Activated naive CD4-positive, alpha-beta T cell treated with anti-CD3 and anti-CD28 coated beads for 36 hours (primary cell): ENCODE measurements at places on chromosomes 6 and 20.

DNA sequence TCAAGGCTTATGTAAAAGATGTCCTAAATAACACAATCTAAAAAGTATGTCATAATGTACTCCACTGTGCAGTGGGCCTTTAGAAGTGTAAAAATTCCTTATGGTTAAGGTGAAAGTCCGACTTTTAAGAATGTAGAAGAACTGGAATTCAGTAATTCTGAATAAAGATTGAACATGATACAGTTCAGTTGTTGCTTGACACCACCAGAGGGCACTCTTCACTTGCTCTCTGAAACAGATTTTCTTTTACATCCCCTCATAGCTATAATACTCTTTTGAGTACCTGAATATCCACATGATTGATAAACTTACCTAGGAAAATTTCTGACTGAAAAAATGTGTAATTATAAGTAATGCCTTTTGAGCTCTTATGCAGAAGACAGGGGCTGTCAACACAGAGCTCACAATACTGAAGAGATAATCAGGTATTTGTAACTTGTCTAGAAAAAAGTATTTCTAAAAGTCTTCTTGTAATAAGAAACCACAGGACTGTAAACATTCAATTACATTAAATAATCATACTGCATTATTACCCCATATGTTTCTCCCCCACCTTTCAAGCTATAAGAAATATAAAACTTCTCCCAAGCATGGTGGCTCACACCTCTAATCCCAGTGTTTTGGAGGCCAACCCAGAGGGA lies 92.1 kb downstream of the POPDC3 start:
- DNase-seq: peak; percentile 53

- no peak for DNase-seq
Observed at GRCh38 chr6:136549300-136550044, 750 bp downstream of the MAP7 start.

- DNase-seq: no peak
Observed at GRCh38 chr20:57428324-57429158, 37.3 kb downstream of the RBM38 start.

GRCh38 chr6:56628105-56628504 lies 14.6 kb downstream of the DST start:
- no peak for DNase-seq

DNA sequence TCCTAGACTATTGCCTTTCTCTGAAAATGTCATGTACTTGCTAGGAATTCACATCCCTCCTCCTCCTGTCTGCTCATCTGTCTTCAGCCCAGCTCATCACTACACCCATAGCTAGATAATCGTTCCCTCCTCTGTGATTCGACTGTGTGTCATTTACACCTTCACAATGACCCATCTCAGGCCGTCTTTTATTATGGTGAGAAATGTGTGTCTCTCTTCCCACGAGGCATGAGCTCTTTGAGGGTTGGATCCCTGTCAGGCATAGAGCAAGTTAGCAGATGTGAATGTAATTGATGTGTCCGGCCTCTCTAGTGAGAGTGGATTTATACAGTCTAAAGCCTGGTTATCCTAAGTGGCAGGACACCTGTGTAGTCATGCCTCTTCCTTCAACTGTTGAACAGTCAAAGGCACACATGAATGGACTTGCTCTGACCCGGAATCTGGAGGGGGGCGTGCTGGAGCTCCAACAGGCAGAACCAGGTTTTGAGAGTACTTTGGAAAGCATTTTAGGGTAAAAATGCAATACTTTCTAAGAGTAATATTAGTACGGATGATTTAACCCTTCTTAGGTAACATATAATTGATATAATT lies 182.1 kb downstream of the UTRN start:
- DNase-seq: no peak

DNA sequence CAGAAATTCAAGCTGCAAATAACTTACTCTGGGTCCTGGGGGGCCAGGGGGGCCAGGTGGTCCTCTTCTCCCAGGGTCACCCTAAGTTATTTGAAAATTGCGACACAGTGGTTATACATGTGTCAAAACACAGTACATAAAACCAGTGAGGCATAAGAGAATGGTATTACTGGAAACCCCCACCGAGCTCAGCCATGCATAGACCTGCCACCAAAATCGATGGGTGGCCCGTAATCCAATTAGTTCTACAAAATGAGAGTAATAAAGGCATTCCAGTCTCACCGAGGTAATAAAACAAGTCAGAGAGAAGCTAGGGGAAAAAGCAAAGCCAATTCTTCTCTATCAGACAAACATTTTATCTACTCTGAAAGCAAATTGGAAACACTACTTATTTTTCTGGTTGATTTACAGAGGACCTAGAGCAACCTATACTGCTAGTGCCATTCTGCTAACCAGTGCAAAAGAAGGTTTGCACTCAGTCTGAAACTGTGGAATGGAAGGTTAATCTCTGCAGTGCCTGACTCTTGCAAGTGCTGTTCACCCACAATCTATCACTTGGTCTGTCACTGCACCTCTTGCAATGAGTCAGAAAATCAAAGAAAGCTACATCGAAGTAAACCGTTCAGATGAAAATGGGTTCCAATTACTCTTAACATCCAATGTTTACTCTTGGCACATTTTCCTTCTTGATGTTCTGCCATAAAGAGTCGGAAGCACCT lies 32.4 kb downstream of the COL9A1 start:
- DNase-seq: no peak

DNA sequence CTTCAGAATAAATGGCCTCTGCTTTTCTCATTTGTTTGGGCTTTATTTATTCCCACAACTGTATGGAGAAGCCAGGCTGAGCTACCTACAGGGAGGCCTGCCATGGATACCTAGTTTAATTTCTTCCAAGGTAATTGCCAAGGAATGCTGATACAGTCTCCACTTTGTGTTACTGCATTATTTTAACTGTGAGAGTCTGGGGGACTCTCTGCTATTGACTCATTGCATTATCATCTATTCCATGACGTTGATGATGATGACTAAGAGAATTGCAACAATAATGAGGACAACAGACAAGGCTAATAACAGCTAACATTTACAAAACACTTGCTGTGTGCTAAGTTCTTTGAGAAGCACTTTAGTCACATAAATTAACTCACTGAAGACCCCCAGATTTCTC lies 88.3 kb upstream of the COL21A1 start:
- DNase-seq: no peak

- no peak for DNase-seq
Observed at GRCh38 chr20:25361287-25361683, 29.4 kb downstream of the ABHD12 start.

DNA sequence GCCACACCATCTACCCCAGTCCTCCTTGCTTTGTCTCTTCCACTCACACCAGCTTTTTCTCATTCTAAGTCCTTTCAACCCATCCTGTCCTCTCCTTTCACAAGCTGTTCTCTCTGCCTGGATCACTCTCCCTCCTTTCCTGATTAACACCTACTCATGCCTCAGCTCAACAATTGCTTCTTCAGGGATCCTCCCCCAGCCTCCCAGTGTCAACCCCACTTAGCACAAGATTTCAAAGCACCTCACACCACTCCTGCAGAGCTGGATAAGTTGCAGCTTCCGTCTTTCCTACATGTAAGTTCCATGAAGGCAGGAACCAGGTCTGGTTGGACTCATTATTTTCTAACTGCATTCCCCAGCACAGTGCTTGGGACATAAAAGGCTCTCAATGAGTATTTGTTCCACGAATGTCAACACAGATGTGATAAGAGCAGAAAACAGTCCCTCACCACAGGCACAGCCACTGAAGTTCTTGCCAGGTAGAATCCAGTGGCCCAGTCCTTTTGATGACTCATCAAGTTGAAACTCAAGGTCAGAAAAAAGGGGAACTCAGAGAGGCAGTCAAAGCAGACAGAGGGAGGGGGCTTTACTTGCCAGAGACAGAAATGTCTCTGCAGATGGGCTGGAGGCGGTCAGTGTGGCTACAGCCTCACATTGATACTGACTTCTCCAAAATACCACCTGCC lies 193.4 kb upstream of the PRDM1 start:
- DNase-seq: peak; percentile 15

GRCh38 chr20:33119725-33120720 lies 40.6 kb downstream of the BPIFB4 start:
- DNase-seq: peak; percentile 9

DNA sequence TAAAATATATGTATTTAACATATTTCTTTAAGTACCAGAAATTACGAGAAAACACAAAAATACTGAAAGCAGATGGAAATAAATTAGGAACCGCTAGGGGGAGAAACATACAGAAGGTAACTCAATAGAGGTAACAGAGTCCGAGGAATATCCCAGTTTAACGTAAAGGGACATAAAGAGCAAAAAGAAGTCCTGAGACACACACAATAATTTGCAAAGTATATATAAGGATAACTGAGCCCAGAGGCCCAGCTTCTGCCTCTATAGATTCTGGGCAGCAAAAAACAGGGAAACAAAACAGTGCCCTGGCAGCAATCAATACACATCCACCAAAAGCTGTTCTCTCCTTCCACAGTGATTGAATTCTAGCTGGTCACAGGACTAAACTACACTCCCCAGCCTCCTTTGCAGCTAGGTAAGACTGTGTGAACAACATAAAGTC lies 15.1 kb downstream of the TBC1D32 start:
- DNase-seq: no peak

GRCh38 chr6:119495230-119495683 lies 145.7 kb upstream of the MAN1A1 start:
- no peak for DNase-seq

DNA sequence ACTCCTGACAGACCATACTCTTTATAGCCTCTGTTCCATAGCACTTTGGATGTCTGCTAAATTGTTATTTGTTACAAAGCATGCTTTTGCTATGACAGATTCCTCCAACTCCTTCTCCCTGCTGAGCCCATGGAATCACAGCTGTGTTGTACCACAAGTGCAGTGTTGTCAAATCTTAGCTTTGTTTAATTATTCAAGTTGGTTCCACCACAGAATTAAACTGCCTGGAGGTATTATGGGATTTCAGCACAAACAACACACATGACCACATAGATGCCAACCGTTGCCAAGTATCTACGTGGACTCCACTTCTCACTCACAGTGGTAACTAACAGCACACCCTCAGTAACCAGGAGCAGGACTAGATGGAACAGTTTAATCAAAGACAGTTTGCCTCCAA lies 32.7 kb upstream of the MARCKS start:
- no peak for DNase-seq

- no peak for DNase-seq
Observed at GRCh38 chr6:5754904-5755303, 251.8 kb downstream of the NRN1 start.

DNA sequence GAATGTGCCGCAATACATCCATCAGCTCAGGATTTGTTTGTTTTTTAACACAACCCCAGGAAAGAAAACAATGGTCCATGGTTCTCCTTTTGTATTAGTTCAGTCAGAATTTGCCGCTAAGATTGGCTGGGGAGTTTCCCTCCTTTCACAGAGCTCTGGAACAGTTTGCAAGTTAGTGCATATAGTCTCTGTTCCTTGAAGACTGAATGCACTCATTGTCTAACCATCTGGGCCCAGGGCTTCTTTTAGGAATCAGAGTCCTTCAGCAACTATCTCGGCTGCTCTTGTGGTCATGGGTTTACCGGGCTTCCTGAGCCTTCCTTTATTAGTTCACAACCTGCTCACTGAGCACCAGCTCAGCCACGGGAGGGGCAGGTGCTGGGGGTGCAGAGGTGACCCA lies 121.3 kb downstream of the SLC23A2 start:
- DNase-seq: no peak

DNA sequence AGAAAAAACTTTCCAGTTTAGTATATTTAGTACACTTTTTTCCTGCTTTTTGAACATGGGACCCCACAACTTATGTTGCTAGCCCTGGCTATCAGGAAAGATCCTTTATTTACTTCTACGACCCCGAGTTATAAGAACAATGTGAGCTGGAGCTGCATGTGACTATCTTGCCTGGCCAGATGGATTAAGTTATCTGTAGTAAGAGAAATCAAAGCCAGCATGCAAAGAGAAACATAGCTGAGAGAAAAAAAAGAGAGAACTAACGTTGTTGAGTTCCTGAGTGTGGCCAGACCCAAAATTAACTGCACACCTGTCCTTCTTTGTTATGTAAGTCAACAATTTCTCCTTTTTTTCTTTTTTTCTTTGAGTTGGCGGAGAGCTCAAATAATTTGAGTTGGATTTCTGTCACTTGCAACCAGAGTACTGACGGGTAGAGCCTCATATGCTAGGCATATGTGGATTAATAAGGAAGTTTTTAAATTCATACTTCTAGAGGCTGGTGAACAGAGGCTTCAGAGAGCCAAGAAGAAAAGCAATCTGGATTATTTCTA lies 219.5 kb downstream of the HACE1 start:
- no peak for DNase-seq

DNA sequence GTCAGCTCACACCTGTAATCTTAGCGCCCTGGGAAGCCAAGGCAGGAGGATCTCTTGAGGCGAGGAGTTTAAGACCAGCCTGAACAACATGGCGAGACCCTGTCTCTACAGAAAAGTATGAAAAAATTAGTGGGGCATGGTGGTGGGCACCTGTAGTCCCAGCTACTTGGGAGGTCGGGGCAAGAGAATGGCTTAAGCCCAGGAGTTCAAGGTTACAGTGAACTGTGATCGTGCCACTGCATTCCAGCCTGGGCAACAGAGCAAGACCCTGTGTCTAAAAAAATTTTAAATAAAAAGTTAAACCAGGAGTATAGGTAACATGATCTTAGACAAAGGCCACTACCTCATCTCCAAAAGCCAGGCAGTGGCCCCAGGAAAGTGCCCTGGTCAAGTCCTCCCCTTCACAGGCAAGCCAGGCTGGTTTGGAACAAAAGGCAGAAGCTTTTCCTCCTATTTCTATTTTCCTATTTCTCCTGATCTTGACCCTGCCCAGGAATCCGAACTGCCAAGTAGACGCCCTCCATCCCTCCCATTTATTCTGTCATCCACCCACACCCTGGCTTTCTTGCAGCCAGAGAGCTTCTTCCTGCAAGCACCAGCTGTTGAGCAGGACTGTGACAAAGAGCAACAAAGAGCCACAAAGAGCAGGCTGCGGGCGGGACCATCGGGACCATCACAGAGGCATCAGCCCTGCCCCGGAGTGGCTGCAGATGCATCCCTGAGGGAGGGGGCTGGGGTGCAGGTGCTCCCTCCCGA lies 149.9 kb upstream of the AFDN start:
- DNase-seq: no peak

DNA sequence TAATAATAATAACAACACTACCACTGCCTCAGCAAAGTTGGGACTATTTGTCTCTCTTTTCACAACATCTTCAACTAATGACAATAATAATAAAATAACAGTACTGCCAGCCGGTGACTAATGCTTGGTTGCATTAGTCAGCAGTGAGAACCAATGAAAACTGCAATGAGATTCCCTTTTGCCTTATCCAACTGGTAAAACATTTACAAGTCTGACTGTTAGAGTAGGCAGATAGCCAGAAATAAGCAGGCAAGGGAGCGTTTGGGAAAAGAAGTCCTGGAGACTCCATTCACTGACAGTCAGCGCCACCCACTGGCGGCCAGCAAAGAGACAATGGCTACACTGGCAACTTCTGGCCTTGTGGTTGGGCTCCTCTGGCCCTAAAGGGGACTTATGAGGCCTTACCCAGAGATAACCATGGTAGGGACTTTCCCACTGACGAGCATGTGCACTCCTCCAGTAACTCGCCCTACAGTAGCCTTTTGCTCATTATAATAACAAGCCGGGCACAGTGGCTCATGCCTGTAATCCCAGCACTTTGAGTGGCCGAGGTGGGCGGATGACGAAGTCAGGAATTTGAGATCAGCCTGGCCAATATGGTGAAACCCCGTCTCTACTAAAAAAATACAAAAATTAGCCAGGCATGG lies 3.4 kb upstream of the NSFL1C start:
- DNase-seq: peak; percentile 43

GRCh38 chr20:45845452-45845851 lies 11.7 kb downstream of the ACOT8 start:
- no peak for DNase-seq

- no peak for DNase-seq
Observed at GRCh38 chr6:133040094-133040802, 200.9 kb upstream of the EYA4 start.
